Fibroblast of skin of right quadriceps (primary cell): ENCODE measurements at places on chromosomes 2 and 18.

DNA sequence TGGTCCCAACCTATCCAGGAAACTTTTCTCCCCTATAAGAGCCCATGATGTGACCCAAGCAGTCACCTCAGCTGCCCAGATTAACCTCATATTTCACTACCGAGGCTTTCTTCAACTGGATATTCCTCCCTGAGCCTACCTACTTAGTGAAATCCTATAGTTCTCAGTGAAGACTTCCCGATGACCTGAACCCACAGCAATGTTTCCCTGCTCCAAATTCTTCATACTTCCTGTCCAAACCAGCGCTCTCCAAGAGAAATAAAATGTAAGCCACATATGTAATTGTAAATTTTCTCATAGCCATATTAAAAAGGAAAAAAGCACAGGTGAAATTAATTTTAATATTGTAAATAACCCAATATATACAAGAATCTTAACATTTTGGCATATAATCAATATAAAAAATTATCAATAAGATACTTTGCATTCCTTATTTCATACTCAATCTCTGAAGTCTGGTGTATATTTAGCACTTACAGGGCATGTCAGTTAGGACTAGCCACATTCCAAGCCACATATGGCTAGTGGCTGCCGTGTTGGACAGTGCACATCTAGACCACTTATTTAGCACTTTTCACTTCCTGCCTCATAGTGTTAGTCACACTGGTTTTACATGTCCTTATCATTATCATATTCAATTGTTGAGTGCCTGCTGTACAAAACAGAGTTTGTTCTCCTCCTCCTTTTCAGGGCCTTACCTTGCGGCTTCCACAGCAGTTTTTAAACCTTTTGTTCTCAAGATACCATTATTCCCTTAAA lies 1.9 kb upstream of the STAT4 start:
- DNase-seq: peak; percentile 79

GRCh38 chr18:50866765-50867164 lies 12.2 kb upstream of the ME2 start:
- no peak for DNase-seq

GRCh38 chr2:157150747-157151146 lies 106.8 kb upstream of the GALNT5 start:
- no peak for DNase-seq

GRCh38 chr18:6793455-6793854 lies 63.9 kb downstream of the ARHGAP28 start:
- DNase-seq: no peak

DNA sequence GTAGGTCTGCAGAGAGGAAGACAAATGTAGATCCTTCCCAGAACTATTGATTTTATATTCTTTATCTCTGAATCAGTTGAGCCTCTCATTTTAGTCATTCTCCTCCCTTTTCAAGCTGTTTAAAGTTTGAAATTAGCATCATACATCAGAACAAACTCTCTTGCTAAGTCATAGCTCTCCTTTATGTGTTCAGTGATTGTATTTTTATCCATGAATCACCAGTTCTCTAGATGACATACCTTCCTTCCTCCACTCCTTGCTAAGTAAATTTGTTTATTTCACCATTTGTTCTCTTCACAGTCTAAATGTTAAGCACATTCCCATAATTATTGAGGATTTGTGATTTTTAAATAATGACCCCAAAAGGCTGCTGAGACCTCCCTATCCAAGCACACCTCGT lies 63.5 kb upstream of the RAPGEF4 start:
- DNase-seq: no peak

DNA sequence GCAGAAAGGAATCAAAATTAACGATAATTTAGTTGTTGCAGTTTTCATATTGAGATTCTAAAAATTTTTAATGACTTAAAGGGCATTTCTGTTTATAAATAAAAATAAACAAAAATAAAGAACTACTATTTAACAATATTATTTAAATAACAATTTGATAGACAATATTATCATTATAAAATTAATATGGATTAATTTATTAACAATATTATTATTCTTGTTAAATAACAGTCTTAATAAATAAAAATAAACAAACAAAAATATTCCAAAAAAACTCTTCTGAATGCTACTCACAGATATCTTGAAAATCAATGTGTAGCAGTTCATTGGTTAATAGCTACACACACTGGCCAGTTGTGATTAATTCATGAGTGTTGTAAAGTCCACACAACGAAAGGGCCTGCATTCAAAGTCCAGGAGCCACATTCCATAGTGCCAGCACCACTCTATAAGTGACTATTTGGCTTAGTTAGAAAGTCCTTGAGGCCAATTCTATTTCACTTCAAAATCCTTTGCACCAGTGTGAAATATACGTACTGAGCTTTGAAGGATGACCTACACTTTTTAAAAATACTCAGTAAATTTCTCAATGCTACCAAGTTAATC lies 117.1 kb downstream of the ZNF521 start:
- no peak for DNase-seq
